SIG-M5 (cell line): ENCODE measurements at places on chromosomes 11 and 22.

DNA sequence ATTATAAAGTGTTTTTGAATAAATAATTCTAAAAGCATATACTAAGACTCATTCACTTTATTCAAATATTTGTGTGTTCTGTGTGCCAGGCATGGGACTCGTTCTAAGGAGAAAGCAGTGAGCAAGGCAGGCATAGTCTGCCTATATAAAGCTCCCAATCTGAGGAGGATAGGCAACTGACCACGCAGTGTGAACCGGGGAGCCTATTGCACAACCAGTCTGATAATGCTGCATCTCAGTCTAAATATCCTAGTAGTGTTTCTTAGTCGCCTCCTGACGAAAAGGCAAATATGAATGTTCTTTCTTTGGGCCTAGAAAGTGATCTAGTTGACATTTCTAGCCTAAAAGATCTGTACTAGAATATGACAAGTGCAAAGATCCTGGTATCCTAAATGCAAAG is 98.3 kb downstream of the C11orf65 start:
- no peak for DNase-seq

- no peak for DNase-seq
Measured at GRCh38 chr22:33018232-33018864, 39.8 kb downstream of the SYN3 start.

GRCh38 chr11:65429068-65429681 is 6.6 kb downstream of the NEAT1 start:
- no peak for DNase-seq

DNA sequence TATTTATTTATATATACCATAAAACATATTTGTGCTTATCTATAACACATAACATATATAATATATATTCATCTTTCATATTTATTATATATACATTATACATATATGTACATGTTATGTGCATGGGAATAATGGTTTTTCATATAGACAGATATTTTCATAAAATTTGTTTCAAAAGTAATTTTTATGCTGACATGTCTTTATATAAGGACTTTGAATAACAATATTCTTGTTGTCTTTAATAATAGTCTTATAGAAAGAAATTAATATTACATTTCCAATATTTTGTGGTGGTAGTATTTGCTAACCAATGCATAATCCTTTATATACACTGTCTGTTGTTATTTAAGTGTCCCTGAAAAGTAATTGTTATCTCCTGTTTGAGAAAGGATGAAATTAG is 49.6 kb downstream of the GRM5 start:
- no peak for DNase-seq

- DNase-seq, result no peak
Measured at GRCh38 chr11:102306817-102307726, 10.2 kb upstream of the BIRC3 start.

DNA sequence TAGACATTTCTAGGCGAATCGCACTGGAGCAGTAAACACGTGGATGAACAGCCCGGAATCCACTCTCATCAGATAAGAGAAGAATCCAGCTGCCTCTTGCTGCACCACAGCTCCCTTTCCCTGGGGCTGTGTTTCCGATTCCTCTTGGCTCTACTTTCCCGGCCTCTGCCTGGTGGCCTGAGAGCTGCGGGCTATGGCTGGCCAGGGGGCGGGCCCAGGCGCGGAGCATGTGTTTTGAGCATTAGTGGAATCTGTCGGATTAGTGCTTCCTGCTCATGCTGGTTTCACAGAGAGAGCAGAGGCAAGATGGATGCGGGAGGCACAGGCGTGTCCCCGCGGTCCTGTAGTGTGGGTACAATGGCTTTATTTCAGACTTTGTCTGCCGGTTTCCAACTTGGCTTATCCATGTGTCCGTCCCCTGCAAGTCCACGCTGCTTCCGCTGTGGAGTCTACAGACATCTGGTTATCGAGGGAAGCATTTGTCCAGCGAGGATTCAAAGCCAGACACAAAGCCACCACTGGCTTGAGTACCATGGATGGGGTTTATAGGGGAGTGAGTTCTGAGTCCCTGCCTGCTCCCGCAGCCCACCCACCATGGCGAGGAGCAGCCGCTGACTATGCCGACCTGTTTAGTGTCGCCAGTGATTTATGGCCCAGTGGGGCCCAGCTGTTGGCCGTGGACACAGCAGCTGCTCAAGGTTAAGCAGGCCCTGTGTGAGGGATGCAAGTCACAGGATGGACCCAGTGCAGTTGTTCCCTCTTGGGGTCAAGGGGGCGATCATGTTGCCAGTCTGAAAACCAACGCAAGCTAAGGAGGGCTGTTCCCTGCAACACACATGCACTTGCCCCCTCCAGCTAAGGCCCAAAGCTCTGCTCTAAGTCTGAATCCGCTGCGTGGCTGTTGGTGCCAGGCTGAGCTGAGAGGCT is 43.3 kb upstream of the EP300 start:
- no peak for DNase-seq

DNA sequence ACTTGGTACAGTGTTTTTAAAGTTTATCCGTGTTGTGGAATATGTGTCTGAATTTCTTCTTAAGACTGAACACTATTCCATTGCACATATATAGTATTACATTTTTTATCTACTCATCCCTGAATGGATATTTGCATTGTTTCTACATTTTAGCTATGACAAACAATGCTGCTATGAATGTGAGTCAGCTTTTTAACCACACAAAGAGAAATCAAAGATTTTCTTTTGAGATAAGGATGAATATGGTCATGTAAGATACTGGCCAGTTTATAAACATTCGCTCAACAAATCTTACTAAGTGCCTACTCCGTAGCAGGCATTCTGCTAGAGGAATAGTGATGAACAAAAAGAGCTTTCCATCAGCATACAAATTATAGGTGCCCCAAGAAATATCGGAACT is 16.5 kb upstream of the OR9G4 start:
- no peak for DNase-seq

DNA sequence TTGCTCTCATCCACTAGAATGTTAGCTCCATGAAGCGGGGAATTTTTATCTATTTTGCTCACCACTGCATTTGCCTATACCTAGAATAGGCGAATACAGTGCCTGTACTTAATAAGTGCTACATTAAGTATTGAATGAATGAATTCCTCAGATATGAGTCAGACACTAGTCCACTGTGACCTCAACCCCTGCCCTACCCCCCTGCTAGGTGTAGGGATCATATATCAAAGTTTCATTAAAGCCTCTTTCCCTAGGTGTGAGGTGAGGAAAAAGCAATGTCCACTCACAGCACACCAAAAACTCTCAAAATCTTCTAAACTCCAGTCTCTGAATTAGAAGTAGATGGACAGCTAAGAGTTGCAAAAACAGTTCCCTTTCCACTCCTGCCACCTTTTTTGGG is 9.8 kb upstream of the PSMA1 start:
- DNase-seq, result no peak

GRCh38 chr11:132839236-132839945 is 692.9 kb downstream of the OPCML start:
- no peak for DNase-seq

DNA sequence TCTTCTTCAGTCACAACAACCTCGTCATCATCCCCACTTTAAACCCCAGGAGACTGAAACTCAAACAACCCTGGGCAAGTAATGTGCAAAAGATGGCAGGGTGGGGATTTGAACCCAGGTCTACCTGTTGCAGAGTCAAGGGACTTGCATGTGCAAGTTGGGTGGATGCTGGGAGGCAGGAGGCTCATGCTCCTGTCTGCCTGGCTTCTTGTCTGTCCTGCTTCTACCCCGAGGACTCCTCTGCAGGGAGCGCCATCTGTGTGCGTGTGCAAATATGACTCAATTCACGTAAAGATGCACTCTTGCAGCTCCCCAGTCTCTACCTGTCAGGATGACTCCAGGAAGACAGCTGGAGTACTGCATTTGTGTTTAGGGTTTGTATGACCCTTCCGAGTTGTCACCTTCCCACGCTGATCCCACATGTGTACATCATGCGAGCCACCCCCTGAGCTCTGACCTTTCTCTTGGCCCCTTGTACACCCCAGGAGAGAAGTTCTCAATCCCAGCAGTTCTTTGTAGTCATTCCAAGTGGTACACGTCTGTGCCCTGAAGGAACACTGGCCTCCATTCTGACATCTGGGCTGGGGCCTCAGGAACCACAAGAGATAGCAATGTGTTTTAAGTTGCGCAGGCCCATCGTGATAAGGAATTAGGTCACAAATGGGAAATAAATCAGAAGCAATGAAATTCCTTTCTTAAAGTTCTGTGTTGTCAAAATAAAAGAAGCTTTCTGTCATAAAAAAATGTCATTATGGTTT is 95.7 kb downstream of the CWC15 start:
- no peak for DNase-seq
